ENCODE measurements at places on chromosomes 2 and 18.

DNA sequence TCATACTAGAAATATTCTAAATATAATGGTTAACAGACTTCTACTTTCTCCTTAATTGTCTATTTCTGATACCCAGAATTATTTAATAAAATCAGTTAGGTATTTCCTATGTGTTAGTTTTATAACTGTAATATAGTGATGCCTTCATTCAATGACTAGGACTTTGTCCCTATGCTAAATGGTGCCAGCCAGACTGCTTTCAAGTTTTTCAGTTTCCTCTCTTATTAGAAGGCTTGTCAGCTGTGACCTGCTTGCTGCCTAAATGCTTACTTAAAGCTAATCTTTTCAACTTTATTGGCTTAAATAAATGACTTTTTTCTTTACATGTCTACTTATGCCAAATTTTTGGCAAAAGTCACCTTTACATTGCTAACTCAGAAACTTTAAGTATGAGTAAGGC, 30.7 kb downstream of the BAZ2B start:
- no peak for DNase-seq

DNA sequence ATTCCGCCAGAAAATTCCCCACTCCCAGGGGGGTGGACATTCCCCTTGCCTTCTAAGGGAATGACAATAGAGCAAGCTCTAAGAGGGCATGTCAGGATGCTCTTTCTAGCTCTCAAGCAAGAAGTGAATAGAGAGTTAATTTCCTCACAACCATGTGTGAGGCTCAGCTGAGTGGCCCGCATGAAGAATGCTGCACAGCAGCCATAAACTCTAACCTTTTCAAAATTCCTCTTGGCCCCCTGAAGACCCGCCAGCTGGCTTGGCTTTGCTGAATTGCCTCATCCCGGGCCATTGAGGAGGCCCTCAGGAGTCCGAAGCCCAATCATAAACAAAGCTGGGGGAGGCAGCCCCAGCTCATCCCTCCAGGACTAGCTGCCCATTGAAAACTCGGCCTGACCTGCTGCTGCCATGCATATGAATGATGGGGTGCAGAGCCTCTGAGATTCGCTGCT, 38.2 kb downstream of the NRP2 start:
- DNase-seq = no peak

DNA sequence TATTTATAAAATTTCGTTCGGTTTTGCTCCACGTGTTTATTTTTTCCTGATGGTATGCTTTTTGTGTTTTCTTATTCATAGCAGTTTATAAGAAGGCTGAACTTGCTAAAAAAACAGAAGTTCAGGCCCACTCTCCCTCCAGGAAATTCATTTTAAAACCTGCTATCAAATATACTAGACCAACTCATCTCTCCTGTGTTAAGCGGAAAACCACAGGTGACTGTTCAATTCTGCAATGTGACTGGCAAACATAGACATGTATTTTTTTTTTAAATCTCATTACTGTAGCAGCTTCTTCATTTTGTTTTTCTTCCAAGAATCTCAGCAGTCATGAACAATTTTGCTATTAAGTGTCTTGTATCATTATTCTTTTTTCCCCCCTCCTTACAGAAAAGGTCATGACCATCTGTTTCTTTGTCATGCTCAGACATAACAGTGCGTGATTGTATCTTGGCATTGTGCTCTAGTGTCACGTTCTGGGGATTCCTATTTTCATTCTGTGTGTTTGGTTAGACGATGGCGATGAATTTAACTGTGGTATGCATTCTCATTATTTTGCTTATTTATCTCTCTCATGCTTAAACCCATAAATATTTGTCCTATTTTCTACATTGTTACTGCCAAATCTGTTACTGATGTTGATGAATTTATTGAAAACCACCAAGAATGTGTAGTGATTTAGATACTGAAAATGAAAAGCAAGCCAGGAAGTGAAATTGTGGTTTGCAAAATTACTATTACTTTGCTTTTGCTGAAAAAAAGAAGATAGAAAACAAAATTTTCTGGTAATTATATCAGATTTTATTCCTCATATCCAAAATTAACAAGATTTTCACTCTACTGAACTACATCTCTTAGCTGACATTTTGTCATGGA, 74.6 kb upstream of the UNC80 start:
- DNase-seq = peak; percentile 28

DNA sequence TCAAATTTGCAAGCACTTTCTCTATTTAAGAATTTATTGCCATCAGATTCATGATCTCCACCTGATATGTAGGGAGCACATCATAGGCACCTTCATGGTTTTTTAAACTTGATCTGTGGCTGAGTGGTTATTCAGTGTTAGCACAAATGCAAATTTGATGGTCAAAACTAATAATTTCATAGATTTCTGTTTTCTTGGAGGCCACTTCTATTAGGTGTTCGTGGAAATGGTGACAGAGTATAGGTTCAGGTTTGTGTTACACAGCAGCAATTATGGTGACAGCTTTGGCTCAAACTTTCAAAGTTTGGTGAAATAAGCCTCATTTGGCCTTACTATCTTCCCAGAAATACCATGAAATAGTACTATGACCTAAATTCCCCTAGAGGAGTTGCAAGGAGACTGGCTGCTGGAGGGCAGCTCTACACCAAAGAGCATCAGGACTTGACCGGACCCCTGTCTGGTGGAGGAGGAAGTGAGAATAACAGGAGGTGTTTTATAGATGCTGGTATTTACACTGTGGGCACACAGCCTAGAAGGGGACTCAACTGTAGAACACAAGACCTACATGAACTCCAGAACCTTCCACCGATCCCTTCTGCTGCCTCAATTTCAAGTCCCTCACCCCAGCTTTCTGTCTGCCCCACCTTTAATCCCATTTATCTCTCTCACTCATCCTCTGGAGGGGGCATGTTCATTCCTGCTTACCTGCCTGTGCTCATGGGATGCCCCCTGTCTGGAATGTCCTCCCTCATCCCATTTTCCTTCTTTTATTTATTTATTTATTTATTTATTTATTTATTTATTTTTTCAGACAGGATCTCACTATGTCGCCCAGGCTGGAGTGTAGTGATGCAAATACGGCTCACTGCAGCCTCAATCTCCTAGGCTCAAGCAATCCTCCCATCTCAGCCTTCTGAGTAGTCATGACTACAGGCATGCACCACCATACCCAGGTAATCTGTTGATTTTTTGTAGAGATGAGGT, 132.9 kb upstream of the SIX2 start:
- DNase-seq = no peak

DNA sequence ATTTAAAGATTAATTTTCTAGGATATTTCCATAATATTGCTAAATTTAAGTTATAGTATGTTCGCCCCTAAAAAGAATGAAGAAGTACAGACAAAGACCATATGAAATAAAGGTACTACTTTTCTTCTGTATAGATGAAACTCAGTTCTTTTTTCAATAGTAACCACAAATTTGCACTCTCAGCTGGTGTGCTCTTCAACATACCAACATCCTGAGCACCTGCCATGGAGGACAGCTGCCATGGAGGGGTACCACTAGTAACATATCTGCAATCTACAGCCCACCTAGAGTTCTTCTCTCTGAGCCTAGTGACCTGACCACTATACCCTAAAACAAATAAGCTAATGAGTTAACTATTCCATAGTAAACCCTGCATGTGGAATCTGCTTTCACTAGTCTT, 36.8 kb upstream of the ERCC3 start:
- no peak for DNase-seq

DNA sequence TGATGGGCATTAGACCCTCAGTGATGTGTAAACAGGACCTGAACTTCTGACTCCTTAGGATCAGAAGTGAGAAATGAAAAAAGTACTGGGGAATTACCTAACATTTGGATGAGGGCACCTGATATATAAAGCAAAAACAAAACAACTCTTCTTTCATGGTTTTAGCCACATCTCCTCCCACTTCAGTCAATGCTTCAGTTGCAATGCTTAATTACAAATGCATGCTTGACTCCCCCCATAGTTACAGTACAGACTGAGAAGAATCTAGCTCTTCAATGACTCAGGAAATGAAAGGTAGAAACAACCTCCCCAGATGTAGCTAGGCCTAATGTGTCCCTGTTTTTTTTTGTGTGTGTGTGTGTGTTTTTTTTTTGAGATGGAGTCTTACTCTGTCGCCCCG, 276.8 kb upstream of the POU3F3 start:
- DNase-seq = no peak

GRCh38 chr2:43210467-43211303, 15.7 kb downstream of the ZFP36L2 start:
- DNase-seq = no peak

DNA sequence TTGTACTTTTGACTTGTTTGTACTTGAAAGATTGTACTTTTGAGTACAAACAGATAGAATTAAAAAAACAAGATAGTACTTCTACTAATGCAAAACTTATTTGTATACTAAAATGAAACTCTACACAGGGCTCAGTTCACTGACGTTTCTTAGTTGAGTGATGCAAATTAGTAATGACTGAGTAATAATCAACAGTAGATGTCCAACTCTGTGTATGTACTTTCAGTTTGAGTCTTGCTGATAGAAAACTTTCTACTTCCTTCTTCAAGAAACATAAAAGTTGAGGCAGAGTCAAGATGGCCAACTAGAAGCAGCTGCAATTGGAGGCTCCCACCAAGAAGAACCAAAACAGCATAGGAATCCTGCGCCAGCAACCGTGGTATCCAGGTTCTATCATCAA, 585.0 kb downstream of the NR4A2 start:
- DNase-seq = no peak

DNA sequence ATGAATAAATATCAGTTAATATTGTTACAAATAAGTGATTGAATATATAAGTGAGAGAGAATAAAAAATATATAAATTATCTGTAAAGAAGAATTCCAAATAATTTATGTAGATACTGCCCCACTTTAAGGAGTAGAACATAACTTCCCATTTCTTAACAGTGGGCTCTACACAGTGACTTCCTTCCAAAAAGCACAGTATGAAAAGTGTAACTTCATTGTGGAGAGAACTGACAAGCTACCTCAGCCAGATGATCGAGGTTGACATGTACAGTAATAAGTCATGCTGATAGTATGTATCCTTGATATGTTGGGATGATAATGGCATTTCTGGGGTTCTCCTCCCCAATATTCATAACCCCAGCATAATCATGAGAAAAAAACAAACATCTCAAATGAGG, 191.9 kb upstream of the FN1 start:
- DNase-seq = no peak

DNA sequence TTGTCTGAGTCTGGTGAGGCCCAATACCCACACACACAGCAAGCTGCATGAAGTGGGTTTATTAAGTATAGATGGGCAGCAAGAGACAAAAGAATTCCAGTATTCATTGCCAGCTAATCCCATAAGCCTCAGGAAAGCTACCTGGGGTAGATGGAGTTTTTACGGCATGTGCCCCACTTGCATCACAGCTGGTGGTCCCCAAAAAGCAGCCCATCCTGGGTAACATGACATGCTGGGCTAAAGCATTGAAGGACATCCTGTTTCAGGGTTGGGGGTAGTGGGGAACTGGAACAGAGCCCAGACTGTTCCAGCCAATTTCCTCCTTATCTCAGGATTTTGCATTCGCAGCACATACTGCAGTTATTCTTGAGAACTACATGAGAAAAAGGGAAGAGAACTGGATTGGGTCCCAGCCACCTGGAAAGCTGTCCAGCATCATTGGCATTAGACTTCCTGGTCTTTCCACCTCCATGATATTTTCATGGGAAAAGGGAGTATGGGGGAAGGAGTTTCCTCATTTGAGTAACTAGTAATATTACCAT, 240.1 kb upstream of the MMADHC start:
- DNase-seq = no peak

DNA sequence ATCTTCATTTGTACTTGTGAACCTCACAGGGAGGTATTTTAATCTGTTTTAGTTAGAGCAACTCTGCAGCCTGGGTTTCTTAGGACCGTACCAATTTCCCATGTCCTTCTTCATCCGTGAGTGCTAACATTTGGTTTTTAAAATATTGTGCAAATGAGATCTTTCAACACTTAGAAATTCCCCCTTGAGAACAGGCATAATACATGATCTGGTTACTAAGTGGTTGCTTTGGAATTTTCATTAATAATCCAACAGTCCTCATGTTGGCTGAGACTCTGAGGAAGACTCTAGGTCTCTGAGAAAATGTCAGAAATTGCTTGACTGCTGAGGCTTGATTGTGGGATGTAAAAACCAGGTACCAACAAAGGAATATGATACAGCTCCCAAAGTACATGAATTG, 125.6 kb upstream of the CDCA7 start:
- DNase-seq = no peak

DNA sequence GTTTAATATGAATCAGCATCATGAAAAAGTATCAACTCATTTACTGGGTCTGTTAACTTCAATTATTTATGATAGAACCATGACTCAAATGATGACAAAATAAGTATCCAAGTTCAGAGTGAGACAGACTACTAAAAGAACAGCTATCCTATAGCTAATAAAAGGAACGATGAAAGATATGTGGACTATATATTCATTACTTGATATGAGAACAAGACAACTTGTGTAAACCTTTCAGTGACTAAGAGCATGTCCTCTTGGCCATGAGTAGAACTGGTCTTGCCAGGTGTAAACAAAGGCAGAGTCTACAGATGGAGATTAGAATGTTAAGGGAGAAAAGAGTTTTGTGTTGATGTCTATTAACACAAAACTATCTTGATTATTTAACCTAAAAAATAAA, 360.4 kb upstream of the ZC3H15 start:
- no peak for DNase-seq

DNA sequence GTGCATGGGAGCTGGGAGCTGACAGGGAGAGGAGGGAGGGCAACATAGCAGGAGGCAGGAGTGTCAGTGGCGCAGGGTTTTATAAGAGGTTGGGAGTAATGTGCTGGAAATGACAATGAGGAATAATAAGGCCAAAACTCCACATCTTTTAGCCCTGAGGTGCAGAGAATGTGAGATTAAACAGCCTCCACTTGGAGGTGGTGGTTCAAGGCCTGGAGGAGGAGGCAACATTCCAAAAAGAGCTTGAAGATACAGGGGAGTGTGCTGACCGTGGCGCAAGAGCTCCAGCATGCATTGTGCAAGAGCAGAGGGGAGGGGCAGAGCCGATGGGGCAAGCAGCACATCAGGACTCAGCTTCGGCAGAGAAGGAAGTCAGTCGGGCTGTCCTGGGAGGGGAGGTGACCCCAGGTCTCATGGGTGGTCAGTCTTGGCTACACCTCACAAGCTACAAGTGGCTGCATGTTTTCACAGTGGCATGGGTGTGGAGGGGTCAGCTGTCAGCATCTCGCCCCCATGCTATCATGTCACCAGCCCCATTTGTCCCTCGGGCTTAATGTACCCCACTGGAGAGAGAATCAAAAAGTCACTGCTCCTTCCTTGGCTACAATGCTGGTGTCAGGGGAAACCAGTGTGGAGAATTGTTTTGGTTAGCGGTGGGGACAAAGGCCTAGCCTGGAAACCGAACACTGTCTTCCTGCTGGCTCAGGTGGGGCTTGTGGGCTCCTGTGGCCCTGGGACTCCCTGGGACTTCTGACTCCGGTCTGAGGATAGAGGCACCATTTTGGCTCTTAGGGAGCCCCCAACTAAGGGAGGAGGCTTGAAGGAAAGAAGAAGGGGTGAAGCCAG, 208.0 kb downstream of the ZFP36L2 start:
- DNase-seq = no peak

DNA sequence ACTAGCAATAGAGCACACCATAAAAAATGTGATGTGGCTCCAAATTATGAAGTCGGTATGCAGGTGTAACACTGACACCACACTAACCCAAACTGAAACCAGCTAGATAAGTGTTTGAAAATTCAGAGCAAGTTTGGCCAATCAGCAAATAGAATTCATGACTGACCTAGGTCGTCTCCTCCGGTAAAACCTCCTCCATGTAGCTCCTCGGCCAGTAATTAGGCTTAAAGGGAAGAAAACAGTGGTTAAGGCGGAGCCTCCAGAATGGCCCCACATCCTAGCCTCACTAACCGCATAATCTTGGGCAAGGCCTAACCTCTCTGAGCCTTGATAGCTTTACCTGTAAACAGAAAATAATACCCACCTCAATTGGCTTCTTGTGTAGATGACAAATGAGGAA, 30.1 kb downstream of the C1D start:
- DNase-seq = no peak

All from GM06990 (cell line).